ENCODE measurements at places on chromosomes 16 and 17. TPM values are rescaled to one million over a fixed set of nuclear protein-coding genes. Genes with fewer than 3 reads are reported as not detected.

Gene MILR1
- total RNA-seq: 15.4 TPM

Gene FBXO39
- total RNA-seq: not detected

Gene TEX19
- not detected for total RNA-seq

Gene TP53TG3B
- total RNA-seq: 0.16 TPM

Gene ALOX12B
- total RNA-seq: not detected

Gene KRTAP4-4
- not detected for total RNA-seq

Gene TCAP
- not detected for total RNA-seq

Gene TP53TG3F
- not detected for total RNA-seq

Gene LGALS9
- total RNA-seq: under 0.01 TPM

Data from cardiac atrium fibroblast (primary cell).